ENCODE measurements at places on chromosomes 4 and X.

DNA sequence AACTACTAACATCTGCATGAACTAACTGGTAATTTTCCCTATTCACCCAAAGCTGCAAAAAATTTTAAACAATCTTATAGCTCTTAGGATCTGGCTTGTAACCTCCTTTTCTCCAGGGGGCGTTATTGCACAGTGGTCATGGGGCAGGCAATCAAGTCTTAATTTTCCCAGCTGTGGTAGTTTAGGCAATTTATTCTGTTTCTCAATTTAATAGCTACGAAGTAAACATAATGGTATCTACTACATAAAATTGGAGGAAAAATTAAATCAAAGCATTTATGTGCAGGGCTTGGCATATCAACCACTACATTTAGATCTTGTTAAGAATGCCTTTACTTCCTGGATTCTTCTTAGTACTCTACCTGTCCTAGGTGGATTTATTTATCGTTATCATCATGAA is 137.4 kb upstream of the GUCY1A1 start:
- DNase-seq: no peak

- DNase-seq: no peak
Measured at GRCh38 chr4:10095296-10095991, 21.2 kb downstream of the WDR1 start.

- DNase-seq: no peak
Measured at GRCh38 chr4:82149750-82150149, 224.0 kb downstream of the HNRNPD start.

DNA sequence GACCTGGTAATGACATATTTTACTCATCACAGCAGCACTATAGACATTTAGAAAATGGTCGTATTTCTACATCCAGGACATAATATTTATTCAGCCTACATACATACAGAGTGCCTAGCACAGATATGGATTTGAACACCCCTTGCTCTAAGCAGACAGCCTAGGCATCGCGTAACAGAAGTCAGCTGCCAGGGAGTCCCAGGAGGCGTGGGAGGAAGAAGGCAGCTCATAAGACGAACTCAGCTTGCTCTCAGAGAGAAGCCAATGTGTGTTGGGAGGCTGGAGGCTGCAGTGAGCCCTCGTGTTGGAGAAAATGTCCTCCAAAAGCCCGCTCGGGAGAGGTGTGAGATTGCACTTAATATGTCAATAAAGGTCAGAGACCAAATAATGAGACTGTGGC is 131.6 kb downstream of the BCOR start:
- no peak for DNase-seq

- no peak for DNase-seq
Measured at GRCh38 chr4:139767585-139767984, 102.0 kb downstream of the MGST2 start.

GRCh38 chr4:157048248-157048647 is 27.7 kb upstream of the GLRB start:
- peak; percentile 26 for DNase-seq

DNA sequence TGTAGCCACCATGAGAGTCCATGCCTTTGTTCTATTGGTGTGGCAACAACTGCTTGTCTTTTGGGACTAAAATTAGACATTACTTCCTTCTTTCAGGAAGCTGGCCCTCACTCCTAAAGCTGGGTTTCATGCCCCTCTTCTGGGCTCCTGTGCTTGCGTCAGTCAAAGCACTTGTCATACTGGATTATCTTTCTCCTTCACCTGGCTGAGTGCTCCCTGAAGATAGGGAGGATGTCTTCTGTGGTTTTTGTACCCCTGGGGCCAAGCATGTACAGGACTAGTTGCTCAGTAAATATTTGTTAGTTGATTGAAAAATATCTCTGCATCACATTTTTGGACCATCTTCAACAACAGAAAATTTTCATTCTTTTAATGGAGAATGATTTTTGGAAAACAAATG is 26.1 kb upstream of the LONRF3 start:
- DNase-seq: no peak

GRCh38 chr4:100391863-100392262 is 126.0 kb downstream of the EMCN start:
- DNase-seq: peak; percentile 55

DNA sequence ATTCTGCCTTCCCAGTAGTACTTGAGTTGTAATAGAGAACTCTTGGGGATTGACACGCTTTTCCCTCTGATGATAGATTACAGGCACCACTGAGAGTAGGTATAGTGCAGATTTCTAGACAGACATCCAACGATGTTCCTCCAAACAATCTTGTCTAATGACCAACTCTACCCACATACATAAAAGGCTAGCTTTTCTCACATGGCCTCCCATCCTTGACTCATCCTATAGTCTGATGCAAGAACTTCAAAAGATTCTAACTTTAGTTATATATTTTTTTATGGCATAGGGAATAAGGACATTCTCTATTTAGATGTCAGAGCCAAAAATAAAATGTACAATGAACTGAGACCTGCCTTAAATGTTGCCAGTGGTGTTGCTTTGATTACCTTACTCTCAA is 60.9 kb downstream of the GLRA2 start:
- no peak for DNase-seq

DNA sequence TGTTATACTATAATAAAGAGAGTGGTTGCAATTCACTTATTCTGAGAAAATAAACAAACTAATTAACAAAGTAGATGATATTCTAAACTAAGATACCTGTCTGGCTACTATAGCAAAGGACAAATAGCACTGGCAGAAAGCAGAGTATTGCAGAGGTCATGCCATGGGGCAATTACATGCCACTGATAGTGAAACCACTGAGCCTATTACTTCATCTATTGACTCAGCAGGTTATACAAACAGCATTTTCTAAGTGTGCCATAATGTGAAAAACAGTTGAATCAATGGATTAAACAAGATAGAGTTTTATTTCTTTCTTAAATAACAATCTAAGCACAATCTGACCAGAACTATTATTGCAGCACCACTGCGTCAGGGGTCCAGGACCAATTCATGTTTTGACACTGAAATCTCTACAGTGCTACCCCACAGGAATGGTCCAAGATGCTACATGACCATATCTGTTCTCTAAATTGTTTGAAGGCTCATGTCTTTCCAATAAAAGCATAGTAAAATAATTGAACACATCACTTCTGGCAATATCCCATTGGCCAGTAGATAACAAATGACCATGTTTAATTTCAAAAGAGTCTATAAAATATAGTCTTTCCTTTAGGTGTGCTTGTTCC is 389.5 kb upstream of the GRID2 start:
- DNase-seq: no peak

- DNase-seq: peak; percentile 86
Measured at GRCh38 chr4:140308366-140309123, 64.9 kb upstream of the SCOC start.

GRCh38 chr4:122731676-122732075 is 828 bp upstream of the BBS12 start:
- DNase-seq: no peak

GRCh38 chrX:118968031-118968430 is 6.4 kb upstream of the LONRF3 start:
- no peak for DNase-seq

- DNase-seq: peak; percentile 95
Measured at GRCh38 chrX:107627838-107628661, at the start of gene PRPS1. Gene PRPS1, plus strand, starts transcription at chrX:107628510. Its CDS starts 119 bp downstream, at chrX:107628629.

DNA sequence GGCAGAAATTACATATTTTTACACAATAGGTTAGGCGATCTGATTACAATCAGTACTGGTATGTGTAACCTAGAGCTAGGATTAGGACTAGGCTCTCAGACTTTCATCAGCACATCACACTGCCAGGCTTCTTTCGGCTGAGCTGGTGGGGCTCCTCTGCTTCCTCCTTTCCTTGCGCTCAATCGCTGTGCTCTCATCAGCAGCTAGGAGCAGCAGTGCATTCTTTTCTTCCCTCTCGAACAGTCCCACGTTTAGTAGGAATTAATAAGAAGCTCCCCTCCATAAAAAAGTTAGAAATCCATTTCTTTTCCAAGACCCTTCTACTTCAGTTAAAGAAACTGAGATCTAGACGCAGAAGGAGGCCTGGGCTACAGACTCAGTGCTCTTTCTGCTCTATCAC is 350.4 kb downstream of the SPRY1 start:
- no peak for DNase-seq

GRCh38 chr4:72525938-72526337 is 43.1 kb downstream of the ADAMTS3 start:
- no peak for DNase-seq

DNA sequence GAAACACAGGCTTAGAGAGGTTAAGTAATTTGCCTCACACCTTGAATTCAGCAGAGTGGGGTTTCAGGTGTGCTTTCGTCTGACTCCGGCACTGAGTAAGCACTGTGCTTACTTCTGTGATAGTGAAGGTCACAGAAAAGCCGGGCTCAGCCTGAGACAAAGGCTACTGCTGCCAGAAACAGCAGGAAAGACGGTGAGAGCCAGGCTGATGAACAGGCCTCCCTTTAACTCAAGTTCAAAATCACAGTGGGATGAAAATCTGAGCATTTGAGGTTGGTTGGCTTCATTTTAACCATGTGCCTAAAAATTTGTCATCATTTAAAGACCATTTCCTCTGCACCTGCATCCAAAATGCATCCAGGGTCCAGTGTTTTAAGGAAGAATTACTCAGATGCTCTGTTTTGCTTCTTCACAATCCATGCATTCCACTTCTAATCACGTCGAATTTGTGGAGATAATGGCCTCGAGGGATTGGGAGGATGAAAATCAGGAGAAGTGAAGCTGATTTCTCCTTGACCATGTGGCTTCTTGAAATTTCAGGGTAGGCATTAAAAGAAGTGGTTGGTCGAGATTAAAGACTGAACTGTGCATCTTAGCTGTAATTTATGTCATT is 121.2 kb upstream of the LNX1 start:
- no peak for DNase-seq

GRCh38 chrX:151988706-151989299 is 14.3 kb upstream of the GABRE start:
- no peak for DNase-seq

- DNase-seq: no peak
Measured at GRCh38 chrX:155747520-155747919, 133.6 kb upstream of the VAMP7 start.

- DNase-seq: no peak
Measured at GRCh38 chrX:17020851-17021821, 74.7 kb downstream of the REPS2 start.

DNA sequence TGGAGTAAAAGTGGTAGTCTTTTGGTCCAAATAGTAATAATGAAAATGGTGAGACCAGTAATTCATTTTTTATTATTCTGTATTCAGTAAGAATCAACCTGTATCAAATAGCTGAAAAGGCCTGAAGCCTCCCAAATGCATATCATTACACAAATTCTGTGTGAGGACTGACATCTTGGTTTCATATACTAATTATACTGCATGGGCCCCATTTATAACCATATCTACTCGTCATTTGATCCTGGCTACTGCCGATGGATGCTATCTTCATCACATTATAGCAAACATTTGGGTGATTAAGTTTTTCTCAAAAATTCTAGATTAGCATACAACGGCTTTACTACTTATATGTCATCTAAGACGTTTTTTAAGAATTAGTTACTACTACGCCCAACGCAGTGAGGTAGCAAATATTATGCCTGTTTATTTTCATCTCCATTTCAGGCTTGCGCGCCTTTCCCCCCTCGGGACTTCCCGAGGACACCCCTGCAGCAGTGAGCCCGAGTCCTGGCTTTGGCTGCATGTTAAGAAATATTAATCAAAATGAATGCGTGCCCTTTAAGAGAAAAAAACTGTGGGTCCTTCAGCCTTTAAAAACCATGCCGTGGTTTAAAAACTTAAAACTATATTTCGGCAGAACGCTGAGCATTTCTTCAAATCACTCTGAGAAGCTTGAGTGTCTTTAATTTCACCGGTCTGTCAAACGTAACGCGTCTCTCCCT is 814 bp upstream of the MMAA start:
- DNase-seq: peak; percentile 2

- DNase-seq: no peak
Measured at GRCh38 chr4:111985426-111985825, 159.8 kb upstream of the FAM241A start.

DNA sequence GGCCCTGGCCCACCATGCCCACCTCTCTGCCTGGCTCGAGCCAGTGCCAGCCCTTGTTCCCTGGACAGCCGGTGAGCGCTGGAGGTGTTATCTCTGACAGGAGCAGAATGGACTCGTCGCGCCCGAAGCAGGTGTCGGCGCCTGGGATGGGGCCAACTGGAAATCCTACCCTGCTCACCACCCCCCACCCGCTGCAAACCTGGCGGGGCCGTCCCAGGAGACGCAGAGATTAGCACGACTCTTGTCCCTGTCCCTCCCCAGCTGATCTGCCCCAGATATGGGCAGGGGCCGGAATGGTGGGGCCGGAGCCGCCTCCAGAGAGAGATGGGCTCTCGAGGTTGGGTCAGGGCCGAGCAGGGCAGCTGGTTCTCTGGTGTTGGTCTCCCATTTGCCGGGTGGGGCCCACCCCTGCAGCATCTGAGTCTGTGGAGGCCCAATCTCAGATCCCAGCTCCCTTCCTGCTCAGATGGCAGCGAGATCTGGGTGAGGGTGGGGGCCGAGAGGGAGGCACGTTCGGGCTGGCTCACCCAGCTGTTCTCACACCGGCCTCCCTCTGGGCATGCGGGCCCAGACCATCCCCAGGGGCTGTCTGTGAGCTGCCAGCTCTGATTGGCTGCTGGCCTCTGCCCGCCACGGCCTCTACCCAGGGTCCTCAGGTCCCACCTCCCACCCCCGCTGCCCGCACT is 20.1 kb upstream of the FGFR3 start:
- DNase-seq: no peak

GRCh38 chr4:184785813-184786212 is 40.0 kb downstream of the ACSL1 start:
- DNase-seq: no peak

GRCh38 chr4:91598696-91599095 is 705.1 kb upstream of the GRID2 start:
- no peak for DNase-seq

DNA sequence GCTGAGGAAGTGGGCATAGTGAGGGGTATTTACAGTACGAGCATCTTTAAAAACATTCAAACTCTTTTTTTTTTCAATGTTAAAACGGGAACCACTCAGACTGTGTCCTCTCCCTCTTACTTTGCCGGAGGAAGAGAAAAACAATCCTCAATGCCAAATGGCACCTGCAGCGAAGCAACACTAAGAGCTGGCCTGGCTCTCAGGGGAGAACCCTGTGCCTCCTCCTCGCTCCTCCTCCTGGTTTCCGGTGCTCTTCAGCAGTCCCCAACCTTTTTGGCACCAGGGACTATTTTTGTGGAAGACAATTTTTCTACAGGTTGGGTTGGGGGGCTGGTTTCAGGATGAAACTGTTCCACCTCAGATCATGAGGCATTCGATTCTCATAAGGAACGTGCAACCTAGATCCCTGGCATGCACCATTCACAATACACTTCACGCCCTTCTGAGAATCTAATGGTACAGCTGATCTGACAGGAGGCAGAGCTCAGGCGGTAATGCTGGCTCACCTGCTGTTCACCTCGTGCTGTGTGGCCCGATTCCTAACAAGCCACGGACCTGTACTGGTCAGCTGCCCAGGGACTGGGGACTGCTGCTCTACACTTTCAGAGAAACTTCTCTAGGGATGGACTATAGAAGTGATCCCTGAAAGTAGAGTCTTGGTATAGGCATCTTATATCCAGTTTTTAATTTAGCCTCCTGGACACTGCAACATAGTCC is 404.1 kb downstream of the RAPGEF2 start:
- no peak for DNase-seq

All from HCEC 1CT (cell line).